ENCODE measurements at places on chromosomes 1 and 21.

DNA sequence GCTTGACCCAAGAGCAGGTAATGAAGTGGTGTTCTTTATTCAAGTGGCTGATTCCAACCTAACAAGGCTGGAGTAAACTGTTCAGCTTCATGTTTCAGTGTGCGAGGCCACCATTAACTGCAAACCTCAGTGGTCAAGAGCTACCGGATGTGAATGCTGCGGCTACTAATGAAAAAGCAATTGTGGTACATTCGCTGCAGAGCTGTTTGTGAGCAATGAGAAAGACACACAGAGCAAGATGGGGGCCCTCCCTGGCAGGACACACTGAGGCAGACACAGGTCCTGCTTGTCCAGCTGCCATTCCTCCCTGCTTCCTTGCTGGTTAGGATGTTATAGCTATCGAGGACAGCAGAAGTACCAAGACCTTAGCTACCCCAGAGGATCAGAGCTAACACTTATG lies 26.1 kb downstream of the SYF2 start:
- no peak for DNase-seq

GRCh38 chr1:150778409-150778808 lies 12.8 kb upstream of the CTSS start:
- DNase-seq = no peak

DNA sequence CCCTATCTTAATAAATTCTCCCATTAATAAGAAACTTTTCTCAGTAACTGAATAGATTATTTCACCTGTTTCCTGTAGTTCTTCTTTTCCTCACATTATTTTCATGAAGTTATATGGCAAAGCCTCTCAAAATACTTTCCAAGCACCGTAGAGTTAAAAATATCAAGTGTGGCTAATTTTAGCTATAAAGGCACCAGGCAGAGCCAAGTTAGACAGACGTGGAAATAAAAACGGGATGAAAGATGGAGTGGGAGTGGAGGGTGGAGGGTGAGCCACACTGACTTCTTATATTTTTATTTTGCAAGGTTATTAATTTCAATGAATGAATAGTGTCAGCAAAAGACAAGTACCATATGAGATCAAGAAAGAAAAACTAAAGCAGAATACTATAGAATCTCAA lies 71.7 kb downstream of the ENAH start:
- no peak for DNase-seq

DNA sequence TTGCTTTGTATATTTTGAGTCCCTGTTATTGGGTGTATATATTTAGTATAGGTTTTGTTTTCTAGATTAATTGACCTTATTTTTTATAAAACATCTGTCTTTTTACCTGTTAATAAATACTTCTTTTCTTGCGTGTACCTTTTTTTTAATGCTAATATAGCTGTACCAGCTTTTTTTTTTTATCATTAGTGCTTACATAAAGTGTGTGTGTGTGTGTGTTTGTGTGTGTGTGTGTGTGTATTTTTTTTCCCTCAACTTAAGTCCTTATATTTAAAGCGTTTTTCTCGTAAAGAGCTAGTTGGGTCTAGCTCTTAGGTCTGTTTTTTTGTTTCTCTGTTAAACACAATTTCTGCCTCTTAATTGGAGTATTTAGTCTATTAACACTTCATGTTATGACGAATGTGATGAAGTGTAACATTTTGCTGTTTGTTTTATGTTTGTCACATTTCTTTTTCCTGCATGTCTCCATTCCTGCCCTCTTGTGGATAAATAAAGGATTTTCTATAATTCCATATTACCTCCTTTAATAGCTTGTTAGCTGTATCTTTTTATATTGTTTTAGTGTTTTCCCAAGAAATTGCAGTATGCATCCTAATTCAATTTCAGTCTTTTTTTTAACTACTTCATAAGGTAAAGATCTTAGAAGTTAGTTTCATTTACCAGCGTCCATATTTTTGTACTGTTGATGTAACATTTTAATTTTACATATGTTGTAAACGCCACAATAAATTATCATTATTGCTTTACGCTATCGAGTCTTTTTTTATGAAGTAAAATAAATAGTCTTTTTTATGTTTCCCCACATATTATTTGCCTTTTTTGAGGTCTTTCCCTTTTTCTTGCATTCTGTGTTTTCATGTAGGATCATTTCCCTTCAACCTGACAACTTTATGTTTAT lies 4.3 kb downstream of the PRMT2 start:
- DNase-seq = no peak

DNA sequence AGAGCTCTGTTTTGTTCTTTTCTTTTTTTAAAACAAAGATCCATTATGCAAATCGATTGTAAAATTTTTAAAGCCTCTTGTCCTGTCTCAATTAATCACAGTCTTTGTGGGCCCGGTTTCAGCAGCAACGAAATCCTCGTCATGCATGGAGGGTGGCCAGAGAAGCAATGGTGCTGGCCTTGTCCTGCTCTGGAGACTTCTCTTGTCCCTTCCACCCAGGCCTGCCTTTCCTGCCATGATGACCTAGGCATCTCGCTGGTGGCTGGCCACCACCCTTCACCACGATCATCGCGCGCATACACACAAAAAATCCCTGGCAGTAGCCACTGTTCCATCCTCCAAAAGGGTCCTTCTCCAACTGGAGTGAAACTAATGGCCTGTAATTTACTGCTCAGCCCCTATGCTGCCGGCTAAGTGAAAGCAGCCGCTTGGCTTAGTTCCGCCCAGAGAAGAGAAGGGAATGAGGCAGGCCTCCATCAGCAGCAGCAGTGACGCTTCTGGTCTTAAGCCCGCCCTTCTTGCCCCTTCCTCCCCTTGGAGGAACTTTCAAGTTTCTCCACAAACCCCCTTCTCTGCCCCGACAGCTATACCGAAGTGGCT lies 309.5 kb downstream of the NPHP4 start:
- no peak for DNase-seq

GRCh38 chr1:217525773-217526490 lies 105.0 kb downstream of the GPATCH2 start:
- DNase-seq = no peak

DNA sequence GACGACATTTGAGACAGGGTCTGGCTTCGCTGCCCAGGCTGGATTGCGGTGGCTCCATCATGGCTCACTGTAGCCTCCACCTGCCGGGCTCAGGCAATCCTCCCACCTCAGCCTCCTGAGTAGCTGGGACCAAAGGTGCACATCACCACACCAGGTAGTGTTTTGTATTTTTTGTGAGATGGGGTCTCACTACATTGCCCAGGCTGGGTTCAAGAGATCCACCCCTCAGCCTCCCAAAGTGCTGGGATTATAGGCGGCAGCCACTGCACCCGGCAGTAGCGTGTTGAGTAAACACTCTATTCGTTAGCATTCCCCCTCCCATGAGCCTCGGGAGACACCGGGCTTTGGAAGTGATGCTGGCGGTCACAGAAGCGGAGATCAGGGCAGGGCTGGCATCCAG lies 6.8 kb upstream of the C1QTNF12 start:
- no peak for DNase-seq

DNA sequence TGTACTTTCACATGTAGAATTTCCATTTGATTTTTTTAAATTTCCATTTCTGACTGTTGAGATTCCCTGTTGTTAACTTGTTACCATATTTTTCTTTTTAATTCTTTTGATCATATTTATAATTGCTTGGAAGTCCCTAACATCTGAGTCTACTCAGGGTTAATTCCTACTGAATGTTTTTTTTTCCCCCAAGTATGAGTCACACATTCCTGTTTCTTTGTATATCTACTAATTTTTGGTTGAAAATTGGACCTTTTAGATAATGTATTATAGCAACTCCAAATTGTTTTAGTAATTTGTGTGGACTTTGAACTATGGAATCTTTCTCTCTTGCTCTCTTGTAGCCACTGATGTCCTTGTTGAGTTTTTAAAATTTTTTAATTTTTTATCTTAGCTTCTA lies 54.6 kb downstream of the STXBP3 start:
- no peak for DNase-seq

DNA sequence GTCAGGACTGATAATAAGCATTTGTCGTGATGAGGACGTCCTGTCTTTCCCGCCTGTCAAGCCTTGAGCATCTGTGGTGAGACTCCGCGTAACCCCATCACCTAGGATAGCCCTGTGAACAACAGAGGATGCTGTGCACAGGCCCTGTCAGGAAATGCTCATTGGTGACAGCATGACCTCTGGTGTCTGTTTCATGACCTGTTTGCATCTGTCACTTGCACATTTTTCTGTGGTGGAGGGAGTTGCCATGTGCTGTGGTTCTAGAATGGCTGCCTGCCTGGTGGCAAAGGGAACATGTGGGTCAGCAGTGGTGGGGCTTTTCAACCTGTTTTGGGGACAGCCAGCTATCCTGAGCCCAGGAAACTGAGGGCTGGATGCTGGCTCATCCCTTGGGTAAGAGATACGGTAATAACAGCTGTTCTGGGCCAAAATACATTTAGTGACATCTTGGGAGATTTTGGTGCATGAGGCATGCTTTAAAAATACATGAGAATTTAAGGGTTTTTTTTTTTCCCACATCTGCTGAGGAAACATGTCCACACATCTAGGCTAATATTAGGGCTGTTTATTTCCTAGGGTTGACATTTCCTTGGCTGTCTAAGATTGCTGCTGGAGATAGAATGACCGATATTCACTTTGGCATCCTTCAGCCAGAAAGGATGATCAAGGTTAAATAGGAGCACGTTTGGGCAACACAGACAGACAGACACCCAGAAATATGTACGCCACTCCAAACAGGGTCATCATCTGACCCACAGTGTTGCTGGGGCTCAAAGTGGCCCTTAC lies 52.9 kb downstream of the KCNC4 start:
- DNase-seq = peak; percentile 34

GRCh38 chr1:183870351-183871077 lies 65.6 kb downstream of the RGL1 start:
- DNase-seq = no peak

DNA sequence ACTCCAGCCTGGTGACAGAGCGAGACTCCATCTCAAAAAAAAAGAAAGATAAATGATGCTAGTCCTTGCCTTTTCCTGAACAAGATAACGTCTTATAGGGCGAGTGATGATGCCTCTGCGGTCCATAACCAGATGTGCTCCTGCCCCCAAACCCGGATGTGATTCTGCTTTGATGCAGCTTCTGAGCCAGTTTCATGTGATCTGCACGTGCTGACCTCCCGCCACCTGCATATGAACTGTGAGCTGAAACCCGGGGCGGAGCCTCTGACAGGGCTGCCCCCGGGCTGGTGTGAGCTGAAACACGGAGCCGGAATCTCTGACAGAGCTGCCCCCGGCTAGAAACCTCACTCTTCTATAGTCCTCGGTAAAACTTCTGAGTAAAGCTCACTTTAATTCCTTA lies 1.3 kb downstream of the KRTAP12-4 start:
- DNase-seq = no peak

- DNase-seq = no peak
Observed at GRCh38 chr1:207893737-207894582, 17.0 kb downstream of the CD34 start.

DNA sequence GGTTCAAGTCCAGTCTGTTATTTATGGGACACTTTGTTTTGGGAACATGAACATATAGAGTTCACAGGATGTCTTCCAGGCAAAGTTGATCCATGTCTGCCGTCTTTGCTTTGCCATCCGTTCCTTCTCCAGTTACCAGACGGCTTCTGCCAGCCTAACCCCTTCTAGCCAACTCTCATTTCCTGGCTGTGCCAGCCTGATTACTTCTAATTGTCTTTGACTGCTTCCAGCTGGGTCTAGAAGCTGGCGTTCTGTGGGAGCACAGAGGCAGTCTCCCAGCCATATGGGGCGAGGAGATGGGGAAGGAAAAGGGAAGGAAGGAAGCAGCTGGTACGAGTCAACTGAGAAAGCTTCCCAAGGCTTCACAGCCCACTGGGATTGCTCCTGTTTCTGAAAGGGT lies 3.1 kb upstream of the HUNK start:
- no peak for DNase-seq

GRCh38 chr1:160741092-160741501 lies 2.0 kb downstream of the SLAMF7 start:
- DNase-seq = no peak

GRCh38 chr1:47624531-47624930 lies 186.7 kb downstream of the FOXD2 start:
- no peak for DNase-seq

DNA sequence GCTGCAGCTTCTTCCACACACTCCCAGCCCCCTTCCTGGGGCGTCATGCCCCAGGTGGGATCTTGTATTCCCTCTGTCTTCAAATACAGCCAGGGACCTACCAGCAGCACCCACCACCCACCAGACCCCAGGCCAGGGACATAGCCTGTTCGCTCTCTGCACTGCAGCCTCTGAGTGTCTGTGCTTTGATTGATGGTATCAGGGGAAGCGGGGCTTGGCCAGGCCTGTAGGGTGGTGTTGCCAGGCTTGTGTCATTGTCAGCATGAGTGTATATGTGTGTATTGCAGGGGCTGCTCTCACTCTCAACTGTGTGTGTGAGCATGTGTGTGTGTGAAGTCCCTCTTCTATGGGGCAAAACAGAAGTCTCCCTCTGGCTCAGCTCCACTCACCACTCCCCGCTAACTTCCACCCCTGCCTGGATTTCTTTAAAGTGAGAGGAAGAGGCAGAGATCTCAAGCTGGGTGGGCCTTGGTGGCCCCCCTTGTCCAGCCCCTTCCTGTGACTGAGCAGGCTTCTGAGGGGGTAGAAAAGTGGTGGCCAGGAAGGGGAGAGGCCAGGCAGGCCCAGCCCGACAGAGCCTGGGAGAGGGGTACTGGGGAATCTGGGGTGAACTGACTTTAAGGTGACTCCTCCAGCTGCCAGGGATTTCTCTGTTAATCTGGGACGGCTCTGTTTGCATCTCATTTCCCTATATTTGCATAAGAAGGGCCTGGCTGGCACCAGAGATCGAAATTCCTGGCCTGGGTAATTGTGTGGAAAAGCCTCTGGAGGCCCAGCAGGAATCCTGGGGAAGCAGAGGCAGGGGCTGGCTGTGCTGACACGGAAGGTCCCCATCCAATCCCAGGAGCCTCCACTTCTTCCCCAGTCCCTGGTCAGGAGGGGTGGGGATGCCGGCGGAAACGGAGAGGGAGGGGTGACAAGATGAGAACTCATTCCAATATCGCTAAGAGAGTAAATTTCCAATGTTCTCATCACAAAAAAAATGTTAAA lies 18.6 kb upstream of the ADGRB2 start:
- no peak for DNase-seq

GRCh38 chr21:15140321-15141019 lies 75.7 kb upstream of the NRIP1 start:
- DNase-seq = no peak

DNA sequence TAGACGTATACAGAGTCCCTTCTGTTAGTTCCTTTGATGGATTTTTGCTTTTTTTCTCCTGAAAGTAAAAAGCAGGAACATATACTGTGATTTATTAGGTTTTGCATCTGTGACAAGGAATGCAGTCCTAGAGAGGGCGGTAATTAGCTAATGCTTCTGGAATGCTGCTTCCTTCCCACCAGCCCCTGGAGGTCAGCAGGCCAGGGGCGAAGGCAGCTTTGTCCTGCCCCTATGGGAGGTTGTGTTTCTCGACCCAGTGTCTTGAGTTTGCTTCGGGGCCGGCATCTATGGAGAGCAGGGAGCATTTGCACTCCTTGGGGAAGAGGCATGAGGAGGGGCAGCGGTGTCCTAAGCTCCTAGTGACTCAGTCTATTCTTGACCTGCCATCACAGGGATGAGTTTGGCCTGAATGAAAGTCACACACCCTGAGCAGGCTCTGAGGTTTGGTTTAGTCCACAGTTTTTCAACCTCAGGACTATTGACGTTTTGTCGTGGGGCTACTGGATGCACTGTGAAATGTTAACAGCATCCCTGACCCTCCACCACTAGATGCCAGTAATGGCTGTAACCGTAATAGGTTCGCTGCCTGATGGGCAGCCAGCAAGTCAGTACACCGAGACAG lies 85.0 kb upstream of the KCNJ15 start:
- no peak for DNase-seq
